ENCODE measurements at places on chromosomes 6 and 20. TPM values are rescaled to one million over a fixed set of nuclear protein-coding genes. Genes with fewer than 3 reads are reported as not detected.

The TRIM27 gene
- 47.3 TPM for total RNA-seq

The PRKN gene
- not detected for total RNA-seq

DNA sequence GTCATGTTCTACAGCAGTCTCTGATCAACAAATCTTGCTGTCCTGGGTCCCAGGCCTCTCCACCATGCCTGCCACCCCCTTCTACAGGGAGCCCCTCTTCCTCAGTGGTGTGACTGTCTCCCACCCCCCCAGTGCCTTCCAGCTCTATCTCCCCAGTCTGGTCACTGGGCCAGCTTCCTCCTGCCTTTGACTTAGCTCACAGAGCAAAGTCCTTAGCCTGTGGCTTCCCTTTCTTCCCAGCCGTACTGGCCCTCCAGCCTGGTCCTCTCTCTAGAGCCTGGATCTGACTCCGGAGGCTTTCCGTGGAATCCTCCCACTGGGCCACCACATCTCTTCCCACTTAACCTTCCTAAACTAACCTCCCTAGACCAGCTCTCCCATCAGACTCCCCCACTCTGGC, 17.0 kb downstream of the MAPK13 start:
- no peak for DNase-seq

DNA sequence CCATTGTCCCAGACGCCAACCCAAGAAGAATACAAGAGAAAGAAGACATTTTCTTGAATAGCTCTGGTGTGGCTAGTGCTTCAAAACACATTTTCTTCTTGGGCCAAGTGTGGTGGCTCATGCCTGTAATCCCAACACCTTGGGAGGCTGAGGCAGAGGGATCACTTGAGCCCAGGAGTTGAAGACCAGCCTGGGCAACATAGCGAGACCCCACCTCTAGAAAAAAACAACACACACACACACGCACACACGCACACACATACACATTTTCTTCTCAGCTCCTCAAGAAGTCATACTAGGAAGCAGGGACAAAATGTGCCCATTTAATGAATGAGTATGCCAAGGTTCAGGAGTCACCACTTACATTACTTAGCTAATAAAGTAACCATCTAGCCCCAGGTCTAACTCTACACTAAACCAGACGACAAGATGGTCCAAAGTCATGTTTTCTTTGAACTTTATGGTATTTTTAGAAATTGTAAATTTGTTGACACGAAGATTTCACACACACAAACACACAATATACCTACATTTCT, 68.8 kb downstream of the ZMYND8 start:
- DNase-seq = no peak

DNA sequence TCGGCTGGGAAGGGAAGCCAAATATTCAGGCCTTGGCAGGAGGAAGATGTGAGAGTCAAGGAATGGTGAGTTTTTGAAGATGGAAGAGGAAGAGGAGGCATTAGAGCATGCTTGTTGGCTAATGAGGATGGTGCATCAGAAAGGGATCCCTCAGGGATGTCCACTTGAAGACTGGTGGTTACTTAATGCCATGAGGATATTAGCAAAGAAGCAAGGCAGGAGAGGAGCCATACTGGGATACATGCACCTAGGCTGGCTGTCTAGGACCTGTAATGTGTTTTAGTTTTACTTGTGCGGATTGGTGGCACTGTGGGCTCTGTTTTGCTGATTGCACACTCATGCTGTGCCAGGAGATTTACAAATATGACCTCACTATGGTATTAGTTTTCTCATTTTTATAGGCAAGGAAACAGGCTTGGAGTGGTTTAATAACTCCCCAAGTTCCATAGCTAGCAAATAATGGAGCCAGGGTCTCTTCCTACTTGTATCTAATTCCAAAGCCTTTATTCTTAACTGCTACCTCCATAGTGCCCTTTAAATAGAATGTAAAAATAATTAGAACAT, 37.8 kb downstream of the NCOA7 start:
- DNase-seq = no peak

GRCh38 chr6:28218312-28219248, 6.5 kb upstream of the ZSCAN9 start:
- peak; percentile 86 for DNase-seq

GRCh38 chr6:122438975-122439374, 32.6 kb downstream of the SERINC1 start:
- DNase-seq = no peak

The ECHDC1 gene
- 105 TPM for total RNA-seq

The ESR1 gene
- not detected for total RNA-seq

The DLL1 gene
- total RNA-seq = 2.7 TPM

DNA sequence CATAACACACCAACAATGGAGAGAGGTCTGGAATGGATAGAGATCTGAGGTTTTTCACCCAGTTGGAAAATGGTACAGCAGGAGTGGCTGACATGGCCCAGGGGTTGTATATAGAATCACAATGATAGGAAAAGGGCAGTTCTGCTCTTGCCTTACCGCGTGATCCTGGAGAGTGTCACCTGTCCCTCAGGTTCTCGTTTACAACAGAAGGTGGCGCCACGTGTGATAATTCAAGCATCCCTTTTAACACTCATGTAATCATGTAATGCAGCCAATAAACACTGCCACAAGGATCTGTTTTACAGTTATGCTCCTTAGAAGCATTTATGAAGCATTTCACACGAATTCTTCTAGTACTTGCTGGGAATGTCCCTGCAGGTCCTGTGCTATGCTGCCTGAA, 12.9 kb upstream of the WFDC2 start:
- no peak for DNase-seq

Measured in RPMI7951 (cell line).